ENCODE measurements at places on chromosomes 1 and 21.
A peak's percentile ranks its signal among the peaks of the same experiment; 100 is the strongest.

DNA sequence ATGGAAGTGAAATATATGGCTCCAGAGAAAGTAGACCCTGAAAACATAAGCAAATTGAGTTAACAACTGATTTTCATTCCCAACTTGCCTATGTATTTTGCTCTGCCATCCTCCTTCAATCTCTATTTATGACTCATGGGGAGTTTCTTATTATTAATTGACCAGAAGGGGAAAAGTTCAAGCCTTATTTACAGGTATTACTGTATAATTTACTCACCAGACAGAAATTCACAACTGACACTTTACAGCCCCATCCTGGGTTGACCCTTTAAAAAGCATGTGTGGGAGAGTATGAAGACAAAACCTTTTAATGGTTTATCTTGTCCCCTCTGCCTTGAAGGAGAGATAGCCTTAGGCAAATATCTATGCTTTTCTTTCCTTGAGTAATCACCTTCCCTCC lies 39.8 kb upstream of the C1orf53 start:
- no peak for DNase-seq

- no peak for DNase-seq
These were observed 4.1 kb upstream of the ANKRD35 start for GRCh38 chr1:145889722-145890121.

GRCh38 chr1:116115476-116116439 lies 4.6 kb downstream of the MAB21L3 start:
- no peak for DNase-seq

GRCh38 chr1:23575226-23575810 lies 16.0 kb upstream of the ID3 start:
- DNase-seq, result no peak

- no peak for DNase-seq
These were observed 2.8 kb downstream of the AGTRAP start for GRCh38 chr1:11738783-11739182.

DNA sequence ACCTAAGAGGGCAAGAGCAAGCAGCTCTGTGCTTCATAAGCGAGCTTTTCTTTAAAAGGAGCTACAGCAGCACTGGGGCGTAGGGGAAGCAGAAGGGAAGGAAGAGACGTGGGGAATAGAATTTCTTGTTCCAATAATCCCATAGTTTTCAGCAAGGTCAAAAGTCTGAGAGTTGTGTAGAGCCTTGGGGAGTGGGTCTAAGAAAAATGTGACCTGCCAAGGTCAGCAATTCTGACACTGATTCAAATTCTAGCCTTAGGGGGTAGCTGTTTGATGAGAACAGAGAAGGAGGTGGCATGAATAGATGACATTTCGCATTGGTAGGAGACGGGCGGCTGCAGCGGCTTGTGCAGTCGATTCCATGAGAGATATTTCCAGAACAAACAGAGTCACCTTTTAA lies 22.4 kb downstream of the PRRX1 start:
- DNase-seq, result no peak

GRCh38 chr1:152162792-152163463 lies 3.9 kb upstream of the RPTN start:
- DNase-seq, result no peak

GRCh38 chr1:113118266-113118665 lies 45.3 kb downstream of the LRIG2 start:
- no peak for DNase-seq

GRCh38 chr1:185376840-185377635 lies 60.0 kb upstream of the IVNS1ABP start:
- DNase-seq, result no peak

- DNase-seq, result no peak
These were observed 40.1 kb downstream of the DNM3 start for GRCh38 chr1:171881442-171881841.

DNA sequence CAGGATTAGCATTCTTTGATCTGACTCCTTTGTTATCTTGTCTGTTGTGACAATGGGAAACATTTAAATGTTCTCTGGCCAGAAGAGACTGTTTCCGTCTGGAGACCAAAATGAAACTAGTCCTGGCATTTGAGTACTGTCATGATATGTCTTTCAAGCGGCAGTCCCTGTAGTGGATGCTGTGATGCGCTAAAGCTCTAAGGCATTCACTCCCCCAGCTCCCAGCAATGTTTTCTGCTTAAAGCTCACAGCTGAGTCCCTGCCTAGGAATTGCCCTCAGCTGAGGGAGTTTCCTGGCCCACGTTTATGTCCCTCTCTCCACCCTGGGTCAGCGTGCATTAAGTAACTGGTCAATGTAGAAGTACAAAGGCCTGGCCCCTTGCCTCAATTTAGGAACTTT lies 109.4 kb downstream of the UCHL5 start:
- DNase-seq, result no peak

DNA sequence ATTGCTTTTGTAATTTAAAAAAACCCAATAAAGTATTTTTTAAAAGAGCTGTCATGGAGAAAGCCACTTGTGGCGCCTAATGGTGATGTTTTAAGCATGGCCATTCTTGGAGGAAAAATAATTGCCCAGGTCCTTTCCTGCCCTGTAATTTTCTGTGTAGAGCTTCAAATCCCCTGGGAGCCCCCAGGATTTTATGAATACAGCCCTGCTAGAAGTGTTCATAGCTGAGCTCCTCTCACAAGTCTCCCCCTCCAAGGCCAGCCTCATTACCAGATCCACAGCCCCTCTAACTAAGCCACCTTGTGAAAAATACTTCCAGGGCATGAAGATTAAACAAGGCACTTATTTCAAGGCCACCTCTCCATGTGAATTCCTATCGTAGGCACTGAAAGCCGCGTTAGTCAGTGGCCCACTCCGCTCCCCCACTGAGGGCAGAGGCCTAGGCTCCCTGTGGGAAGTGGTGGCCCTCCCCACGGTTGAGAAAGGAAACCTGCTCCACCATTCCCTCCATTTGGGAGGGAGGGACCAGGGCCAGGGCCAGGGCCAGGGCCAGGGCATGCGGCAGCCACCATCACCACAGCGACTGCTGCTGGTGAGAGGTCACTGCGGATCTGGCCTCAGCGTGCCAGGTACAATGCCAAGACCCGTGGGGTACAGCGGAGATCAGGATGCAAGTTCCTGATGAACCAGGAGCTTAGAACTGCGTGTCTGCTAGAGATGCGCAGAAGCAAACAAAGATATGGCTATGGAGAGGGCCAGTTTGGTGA lies 83.1 kb downstream of the KCNN3 start:
- no peak for DNase-seq

DNA sequence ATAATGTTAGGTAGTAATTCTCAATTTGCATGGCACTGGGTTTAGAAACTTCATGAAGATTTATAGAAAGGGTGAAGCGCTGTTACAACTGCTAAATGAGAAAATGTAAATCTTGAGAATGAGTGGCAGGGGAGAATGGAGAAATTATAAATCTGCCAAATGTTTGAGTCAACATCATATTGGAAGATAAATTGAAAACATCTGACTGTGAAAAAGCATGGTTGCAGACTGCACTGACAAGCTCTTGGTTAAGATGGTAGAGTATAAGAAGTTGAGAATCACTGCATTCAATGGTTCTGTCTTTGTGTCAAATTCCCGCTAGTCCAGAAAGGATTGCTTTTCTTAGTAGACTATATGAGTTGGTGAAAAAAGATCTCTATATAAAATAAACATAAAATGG lies 113.3 kb upstream of the DUSP10 start:
- no peak for DNase-seq

DNA sequence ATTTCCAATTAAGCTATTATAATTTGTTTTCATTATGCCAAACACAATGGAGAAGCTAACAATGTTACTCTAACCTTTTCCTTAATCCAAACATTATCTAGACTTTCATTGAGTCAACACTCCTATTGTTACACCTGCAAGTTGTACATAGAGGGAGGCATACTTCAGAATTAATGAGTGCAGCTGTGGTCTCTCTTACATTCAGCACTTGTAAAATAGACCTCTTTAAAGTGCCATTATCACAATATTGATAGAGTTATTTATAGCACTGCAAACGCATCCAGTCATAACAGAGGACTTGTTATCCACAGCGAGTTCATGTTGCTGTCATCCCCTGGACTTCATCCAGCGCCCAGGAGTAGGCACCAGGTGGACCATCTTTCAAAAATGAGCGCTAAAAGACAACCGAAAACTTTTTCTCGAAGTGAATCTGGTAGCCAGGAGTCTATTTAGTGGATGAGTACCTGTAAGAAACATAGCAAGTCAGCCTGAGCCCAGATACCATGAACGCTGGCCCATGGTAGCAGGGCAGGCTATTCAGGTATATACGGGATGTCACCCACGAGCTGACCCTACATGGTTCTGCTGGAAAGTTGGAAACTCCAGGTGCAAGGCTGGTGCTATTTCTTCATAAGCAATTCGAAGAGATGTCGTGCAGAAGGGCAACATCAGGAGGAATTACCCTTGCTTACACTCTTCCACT lies 70.6 kb upstream of the NFIA start:
- no peak for DNase-seq

DNA sequence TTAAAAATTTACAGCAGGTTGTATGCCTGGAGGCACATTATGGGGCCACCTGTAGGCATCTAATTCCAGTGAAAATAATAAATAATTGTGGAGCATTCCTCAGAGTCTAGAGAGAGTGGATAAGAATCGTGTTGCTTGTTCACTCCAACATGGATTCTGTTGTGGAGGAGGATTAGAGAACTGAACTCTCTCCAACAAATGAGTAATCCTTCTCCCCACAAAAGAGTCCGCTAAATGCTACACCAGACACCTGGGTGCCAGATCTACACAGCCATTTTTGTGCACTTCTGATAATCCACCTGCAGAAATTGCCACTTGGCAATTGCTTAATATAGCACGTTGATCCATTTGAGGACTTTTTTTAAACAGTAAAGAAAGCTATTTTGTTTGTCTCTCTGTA lies 113.7 kb upstream of the DPYD start:
- no peak for DNase-seq

GRCh38 chr21:37467082-37467481 lies 100.5 kb downstream of the DYRK1A start:
- no peak for DNase-seq

GRCh38 chr1:89884718-89885596 lies 64.1 kb downstream of the LRRC8D start:
- DNase-seq, result no peak

GRCh38 chr21:44463724-44464123 lies 8.4 kb downstream of the LRRC3 start:
- DNase-seq, result no peak

- no peak for DNase-seq
These were observed 156.3 kb downstream of the CRB1 start for GRCh38 chr1:197424380-197424779.

DNA sequence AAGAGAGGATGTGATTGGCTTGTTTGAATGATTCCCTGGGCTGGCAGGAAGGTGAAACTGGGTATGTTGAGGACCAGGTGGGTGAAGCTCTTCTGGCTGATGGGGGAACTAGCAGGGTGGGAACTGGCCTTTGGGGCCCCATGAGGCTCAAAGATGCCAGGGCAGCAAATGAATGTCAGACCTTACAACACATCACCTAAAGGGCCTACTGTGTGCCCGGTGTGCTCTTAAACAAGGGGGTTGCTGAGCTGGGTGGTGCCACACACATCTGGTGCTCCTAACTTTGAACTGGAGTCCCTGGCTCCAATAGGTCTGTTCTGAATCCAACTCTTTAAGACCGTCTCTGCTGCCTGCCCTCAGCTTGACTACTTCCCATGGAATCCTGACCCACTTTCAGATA lies 21.3 kb upstream of the HTR1D start:
- no peak for DNase-seq

GRCh38 chr1:93467606-93468005 lies 19.7 kb downstream of the FNBP1L start:
- DNase-seq, result no peak

GRCh38 chr1:31939484-31940329 lies 1.5 kb upstream of the PTP4A2 start:
- DNase-seq, result peak; percentile 64

- no peak for DNase-seq
These were observed 2.0 kb upstream of the NCMAP start for GRCh38 chr1:24553931-24554330.

GRCh38 chr21:15250384-15250783 lies 185.6 kb upstream of the NRIP1 start:
- no peak for DNase-seq

DNA sequence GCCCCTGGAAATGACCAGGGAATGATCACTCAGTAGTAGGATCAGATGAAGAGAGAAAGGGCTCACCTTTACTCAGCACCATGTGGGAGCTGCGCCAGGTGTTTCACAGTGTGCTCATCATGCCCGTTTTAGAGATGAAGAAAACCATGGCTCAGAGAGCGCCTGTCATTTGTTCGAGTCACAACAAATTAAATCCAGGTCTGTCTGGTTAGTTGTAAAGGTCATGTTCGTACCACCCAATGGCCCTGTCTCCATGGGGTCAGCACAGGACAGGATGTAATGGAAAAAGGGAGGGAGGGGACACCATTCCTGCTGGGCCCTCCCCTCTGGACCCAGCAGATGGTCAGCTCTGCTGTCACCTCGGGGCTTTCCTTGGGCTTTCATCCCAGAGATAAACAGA lies 15.2 kb downstream of the KIRREL1 start:
- no peak for DNase-seq

DNA sequence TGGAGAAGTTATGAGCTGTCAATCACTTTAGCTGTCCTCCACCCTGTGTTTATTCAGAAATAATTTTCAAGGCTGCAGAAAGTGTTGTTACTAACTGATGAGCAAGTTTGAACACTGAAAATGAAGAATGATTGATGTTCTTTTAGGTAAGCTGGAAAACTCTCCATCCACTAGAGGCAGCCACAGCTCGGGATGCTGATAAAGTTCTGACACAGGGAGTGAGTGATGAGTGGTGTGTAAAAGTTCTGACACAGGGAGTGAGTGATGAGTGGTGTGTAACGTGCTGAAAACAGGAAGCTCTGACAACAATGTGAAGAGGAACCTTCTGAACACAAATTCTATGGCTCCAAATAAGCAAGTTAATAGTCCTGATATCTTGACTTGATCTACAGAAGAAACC lies 197.5 kb upstream of the PTBP2 start:
- no peak for DNase-seq

GRCh38 chr1:219801156-219801820 lies 127.1 kb downstream of the SLC30A10 start:
- no peak for DNase-seq

GRCh38 chr1:30271401-30272276 lies 451.7 kb downstream of the MATN1 start:
- no peak for DNase-seq

DNA sequence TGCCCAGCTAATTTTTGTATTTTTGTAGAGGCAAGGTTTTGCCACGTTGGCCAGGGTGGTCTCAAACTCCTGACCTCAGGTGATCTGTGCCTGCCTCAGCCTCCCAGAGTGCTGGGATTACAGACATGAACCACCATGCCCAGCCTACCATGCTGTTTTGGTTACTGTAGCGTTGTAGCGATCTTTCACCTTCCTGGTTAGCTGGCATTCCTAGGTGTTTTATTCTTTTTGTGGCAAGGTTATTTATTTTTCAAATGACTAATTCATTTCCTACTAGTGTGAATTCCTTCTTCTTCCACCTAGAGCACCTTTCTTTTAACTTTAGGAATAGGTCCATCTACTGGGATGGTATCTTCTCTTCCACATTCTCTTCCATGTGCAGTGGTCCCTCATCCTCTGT lies 29.3 kb downstream of the TMEM200B start:
- no peak for DNase-seq

DNA sequence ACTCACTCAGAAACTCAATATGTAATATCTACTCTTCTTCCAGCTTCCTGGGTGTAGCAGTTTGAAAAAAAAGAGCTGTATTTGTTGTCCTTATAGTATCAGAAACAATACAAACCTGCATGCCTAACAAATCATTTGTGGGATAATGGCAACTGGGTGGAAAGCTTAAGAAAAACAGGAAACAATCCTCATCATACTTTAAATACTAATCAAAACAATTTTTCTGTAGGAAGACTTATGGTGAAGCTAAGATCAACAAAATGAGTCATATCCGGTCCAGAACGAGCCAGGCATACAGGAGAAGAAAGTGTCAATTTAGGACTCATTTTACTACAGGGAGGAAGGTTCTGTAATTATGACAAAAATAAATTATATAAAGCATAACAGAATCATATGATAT lies 181.8 kb upstream of the ADGRL4 start:
- DNase-seq, result no peak

All from stimulated activated CD4-positive, alpha-beta T cell treated with anti-CD3 and anti-CD28 coated beads, Interleukin-12 subunit alpha, Interleukin-12 subunit beta, amount 100 ng/mL, for 4 hours (primary cell).